ENCODE measurements at places on chromosomes 7 and 10.

DNA sequence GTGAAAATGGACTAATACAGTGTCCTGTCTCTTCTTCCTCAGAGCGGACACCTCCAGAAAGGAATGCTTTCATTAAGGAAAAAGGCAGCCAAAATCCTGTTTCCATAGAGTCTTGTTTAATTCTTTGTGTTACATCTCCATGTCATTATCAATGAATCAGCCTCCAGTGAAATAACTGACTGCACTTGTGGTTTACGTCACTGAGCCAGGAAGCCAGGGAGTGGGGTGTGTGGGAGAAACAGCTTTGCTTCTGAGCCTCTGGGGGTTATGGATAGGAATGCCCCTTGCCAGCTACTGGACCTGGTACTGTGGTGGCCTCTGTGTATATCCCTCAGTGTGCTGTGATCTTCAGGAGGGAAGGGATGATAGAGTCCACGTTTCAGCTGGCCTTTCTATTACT, 416.8 kb downstream of the GALNT17 start:
- no peak for DNase-seq

GRCh38 chr10:43825421-43825820, 176.7 kb upstream of the ZNF32 start:
- no peak for DNase-seq

GRCh38 chr7:151304856-151305255, 36.8 kb upstream of the NUB1 start:
- no peak for DNase-seq

- no peak for DNase-seq
Measured at GRCh38 chr7:16320099-16320660, 101.2 kb downstream of the CRPPA start.

DNA sequence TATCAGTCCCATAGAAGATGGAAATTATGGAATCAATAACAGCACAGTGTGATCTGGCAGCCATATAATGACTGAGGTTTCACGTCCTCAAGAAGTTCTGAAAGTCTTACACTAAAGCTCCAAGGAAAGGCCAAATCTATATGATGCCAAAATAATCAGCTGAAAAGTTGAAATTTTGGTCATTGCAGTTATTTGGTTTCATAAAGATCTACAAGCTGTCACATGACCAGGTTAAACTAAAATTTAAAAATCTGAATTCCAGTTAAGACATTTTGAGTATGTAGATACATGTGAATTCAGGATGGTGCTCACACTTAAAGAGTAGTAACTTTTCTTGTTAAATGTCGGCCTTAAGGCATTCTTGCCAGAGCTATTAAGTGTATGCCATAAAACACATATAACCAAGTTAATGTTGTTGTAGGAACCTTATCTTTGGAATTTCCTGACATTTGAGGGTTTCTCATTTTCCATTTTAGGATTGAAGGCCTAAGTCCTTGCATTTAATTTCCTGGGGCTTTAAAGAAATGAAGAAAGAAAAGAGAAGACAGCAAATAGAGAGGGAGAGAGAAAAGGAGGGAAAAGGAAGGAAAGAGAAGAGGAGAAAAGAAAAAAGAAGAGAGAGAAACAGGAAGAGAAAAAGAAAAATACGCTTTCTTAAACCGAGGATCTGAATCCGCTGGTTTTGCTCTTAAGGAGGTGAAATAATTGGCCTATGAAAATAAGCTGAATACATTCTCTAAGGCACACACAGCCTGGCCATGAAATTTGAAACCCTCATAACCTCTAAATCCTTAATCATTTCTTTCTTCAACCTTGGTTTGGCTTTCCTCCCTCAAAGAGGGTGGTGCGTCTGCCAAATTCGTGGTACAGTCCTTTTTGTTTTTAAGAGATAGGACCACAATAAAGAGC, 43.8 kb downstream of the DENND2A start:
- peak; percentile 31 for DNase-seq

DNA sequence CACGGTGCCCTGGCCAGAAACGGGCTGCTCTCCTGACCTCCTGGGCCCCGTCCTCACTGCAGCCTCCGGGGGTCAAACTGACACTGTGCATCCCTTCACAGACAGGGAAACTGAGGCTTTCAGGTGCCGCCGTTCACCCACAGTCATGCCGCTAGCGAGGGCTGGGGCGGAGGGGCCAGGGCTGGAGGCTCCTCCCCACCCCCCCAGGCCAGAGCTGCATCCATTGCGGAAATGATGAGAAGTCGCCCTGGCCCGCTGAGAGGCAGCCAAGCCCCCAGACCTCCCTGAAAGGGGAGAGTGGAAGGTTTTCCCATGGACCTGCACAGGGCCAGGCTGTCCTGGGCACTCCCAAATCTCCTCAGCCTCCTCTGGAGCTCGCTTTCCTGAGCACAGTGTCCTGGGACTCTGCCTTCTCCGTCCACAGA, 16.5 kb upstream of the INPP5A start:
- no peak for DNase-seq

- DNase-seq, result no peak
Measured at GRCh38 chr10:86298501-86299001, 68.0 kb downstream of the GRID1 start.

- no peak for DNase-seq
Measured at GRCh38 chr7:1931256-1931950, 261.3 kb downstream of the ELFN1 start.

- DNase-seq, result no peak
Measured at GRCh38 chr7:125529249-125529648, 599.6 kb upstream of the POT1 start.

DNA sequence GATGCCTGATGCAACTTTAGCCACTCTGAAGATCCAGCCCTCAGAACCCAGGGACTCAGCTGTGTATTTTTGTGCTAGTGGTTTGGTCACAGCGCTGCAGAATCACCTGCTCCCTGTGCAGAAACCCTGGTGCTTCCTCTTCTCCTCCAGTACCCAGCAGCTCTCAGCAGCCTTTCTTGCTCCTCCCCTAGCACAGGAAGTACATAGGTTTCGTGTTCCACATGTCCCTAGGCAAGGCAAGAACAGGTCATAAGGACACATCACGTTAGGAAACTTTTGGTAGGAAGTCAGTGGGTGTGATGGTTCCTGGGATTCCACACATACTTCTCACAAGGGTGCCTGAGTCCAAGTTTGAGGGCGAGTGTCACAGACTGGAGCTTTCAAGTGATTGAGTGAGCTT, 167.9 kb upstream of the PRSS1 start:
- no peak for DNase-seq

GRCh38 chr7:44280636-44280992, 44.8 kb downstream of the CAMK2B start:
- no peak for DNase-seq

- DNase-seq, result no peak
Measured at GRCh38 chr10:69653561-69653960, 23.5 kb downstream of the FAM241B start.

GRCh38 chr7:102287981-102288278, 1.3 kb downstream of the SH2B2 start:
- no peak for DNase-seq

GRCh38 chr7:100887516-100888290, 1.8 kb downstream of the UFSP1 start:
- DNase-seq, result no peak

- no peak for DNase-seq
Measured at GRCh38 chr10:130617985-130618384, 481.8 kb downstream of the GLRX3 start.

GRCh38 chr7:28516390-28517172, 104.3 kb downstream of the CREB5 start:
- peak; percentile 36 for DNase-seq

DNA sequence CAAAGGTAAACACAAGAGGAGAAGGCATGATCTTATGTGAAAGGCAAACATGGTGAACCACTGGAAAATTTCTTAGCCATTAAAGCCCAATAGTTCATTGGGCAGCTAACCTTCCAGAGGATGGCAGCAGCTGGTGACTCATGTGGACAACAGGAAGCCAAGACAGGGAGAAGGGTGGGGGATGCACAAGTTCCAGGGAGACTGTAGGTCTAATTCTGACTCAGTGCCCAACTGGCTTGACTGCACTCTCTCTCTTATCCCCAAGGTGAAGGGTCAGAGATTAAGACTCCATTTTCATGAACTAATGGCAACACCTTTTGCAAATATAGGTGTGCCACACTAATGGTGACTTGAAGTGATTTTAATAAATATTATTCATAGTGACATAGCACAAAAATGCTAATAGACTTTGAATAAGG, 47.9 kb upstream of the SLC35B4 start:
- DNase-seq, result no peak

DNA sequence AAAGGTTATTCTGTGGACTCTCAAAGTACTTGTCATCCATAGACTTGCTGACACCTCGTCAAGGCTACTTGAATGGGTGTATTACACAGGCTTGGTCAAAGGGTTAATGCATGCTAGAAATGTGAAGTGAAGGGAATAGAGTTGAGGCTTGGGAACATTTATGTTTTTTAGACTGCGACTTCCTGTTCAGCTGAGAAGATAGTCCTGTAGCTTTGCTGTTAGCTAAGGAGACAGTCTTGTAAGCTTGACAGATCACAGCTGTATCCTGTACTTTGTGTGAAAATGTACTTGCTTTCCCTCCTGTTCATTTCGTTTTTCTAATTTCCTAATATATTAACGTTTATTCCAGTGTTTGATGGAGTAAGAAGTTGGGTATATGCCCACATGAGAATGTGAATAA, 52.1 kb downstream of the ADD3 start:
- DNase-seq, result no peak

- no peak for DNase-seq
Measured at GRCh38 chr7:51731075-51731474, 414.5 kb upstream of the COBL start.

- no peak for DNase-seq
Measured at GRCh38 chr7:7996568-7996967, 28.0 kb downstream of the GLCCI1 start.

GRCh38 chr7:74575083-74575784, 82.3 kb upstream of the GTF2I start:
- peak; percentile 8 for DNase-seq

DNA sequence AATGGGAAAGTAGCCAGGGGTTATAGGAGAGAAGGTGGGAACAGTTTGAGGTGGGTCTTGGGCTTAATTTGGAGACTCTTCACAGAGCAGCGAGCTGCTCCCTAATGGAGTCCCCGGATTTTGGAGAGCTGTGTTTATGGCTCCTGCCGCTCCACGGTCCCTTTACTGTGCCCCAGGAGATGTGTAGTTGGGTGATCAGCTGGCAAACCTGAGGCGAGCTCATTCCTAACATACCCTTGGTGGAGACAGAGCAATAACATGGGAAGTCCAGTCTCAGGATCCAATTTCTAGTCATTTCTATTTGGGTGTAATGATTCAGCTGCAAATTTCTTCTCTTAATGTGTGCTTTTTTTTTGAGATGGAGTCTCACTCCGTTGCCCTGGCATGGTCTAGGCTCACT, 1.5 kb downstream of the GARIN1A start:
- DNase-seq, result no peak

- no peak for DNase-seq
Measured at GRCh38 chr10:86210416-86210815, 156.2 kb downstream of the GRID1 start.

GRCh38 chr7:43693687-43694398, 35.5 kb downstream of the COA1 start:
- DNase-seq, result no peak

- peak; percentile 3 for DNase-seq
Measured at GRCh38 chr7:12422554-12423320, 19.1 kb upstream of the VWDE start.

- DNase-seq, result no peak
Measured at GRCh38 chr7:46583656-46584055, 662.6 kb upstream of the IGFBP3 start.

DNA sequence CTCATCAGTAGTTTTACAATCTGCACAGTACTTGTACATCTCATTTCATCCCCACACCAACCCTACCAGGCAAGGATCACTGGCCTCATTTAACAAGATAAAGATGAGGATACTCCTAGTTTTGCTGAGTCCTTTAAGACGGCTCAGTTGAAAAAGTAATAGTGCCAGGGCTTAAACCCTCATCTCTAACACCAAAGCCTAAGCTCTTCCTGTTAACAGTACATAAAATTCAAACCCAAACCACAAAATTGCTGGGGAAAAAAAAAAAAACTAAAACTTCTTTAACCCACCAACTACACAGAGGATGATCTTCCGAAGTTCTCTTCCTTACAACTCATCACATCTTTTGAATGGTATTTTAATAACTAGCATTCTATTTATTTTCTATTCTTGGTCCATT, 1.3 kb downstream of the SAR1A start:
- no peak for DNase-seq

GRCh38 chr7:1675036-1675671, 5.1 kb downstream of the ELFN1 start:
- no peak for DNase-seq

DNA sequence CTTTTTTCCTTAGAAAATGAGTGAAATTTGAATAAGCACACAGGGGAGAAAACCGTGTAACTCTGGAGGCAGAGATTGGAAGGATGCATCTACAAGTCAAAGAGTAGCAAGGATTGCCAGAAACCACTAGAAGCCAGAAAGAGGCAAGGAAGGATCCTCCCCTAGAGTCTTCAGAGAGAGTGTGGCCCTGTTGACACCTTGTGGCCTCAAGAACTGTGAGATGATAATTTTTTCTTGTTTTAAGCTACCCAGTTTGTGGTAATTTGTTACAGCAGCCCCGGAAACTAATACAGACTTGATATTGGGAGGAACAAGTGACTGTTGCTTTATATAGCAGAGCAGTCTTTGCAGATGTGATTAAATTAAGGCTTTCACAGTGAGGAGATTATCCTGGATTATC, 3.6 kb upstream of the GIMAP7 start:
- DNase-seq, result no peak

GRCh38 chr10:45553155-45553554, 119.4 kb downstream of the ZFAND4 start:
- no peak for DNase-seq

GRCh38 chr7:55432939-55433784, 68.0 kb downstream of the LANCL2 start:
- DNase-seq, result peak; percentile 34

DNA sequence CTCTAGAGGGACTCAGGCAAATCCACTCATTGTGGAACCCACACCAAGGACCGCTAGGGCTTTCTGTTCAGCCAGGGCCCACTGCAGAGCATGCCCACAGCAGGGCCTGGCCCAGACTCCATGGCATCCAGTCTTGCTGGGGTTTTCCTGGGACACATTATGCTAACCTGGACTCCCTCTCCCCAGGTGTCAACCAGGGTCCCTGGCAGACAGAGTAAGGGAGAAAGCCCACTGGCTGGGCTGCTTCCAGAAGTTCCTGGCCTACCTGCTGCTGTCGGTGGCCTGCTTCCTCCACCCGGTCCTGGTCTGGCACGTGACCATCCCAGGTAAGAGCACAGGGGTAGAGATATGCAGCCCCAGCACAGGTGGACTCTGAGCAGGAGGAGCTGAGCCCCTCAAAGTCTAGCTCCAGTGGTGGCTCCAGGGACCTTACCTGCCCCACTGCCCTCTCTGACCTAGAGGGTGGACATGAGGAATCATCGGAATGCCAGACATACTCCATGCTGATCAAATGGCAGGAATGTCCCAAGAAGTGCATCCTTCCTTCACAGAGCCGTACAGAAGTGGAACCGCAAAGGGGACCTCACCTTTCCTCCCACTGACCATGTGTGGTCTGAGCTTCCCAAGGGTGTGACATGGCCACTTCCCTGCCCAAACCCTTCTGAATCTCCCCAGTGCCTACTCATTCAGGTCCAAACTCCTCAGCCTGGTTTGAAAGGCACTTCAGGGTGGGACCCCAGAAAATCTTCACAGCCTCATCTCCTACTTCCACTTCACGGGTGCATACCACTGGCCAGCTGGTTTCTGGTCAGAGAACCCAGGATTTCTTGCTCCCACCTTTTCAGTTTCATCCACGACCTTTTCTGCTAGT, 22.5 kb downstream of the TMEM72 start:
- DNase-seq, result no peak

Measured in NCI-H524 (cell line).